ENCODE measurements at places on chromosomes 7 and 10. TPM values are rescaled to one million over a fixed set of nuclear protein-coding genes. Genes with fewer than 3 reads are reported as not detected.

DNA sequence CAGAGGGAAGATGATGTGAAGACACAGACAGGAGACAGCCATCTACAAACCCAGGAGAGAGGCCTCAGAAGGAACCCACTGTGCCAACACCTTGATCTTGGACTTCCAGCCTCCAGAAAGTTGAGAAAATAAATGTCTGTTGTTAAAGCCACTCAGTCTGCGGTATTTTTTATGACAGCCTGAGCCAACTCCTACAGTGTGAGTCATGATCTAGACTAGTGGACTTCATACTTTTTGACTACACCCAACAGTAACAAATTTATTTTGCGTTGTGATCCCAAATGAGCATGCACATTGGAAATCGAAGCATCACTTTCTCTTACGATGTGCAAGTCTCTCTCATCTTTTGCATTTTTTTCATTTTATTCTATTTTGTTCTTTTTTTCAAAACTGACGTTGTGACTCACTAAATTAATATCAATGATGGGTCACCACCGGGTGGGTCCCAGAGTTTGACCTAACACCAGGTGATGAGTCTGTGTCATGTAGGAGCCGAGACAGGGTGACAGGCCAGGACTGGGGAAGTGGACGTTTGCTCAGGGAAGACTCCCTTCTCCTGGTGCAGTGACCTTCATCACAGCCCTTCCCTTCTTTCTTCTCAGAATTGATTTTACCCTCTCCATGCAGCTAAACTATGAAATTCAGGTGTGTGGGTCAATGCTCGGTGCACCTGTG, 28.9 kb downstream of the PHYH start:
- no peak for DNase-seq

DNA sequence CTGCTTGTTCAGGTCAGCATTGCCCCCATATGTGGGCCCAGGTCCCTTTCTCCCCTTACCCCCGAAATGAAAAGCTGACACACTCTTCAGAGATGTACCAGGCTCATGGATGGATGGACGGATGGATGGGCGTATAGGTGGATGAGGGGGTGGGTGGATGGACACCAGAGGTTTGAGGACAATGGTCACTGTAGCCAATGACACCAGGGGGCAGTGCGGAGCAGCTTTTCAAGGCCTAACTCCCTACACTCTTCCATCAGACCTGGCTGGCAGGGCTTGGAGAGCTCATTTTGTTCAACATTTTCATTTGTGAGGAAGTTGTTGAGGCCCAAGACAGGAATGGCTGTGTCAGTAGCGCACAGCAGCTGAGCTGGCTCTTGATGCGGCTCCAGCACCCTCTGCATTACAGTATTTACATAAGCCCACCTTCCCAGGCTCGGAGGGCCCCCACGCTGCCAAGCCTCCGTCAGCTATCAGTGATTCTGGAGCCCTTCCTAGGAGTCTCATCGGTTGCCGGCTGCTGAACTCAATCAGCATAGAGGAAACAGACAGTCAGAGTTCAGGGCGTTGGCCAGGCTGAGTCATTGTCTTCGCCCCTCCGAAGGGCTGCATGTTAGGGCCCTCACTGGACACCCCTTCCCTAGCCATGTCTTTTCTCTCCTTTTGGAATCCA, 11.6 kb upstream of the FFAR4 start:
- peak; percentile 13 for DNase-seq

The OR13A1 gene
- total RNA-seq: not detected

- no peak for DNase-seq
These were observed 21.0 kb downstream of the AHR start for GRCh38 chr7:17319164-17320101.

DNA sequence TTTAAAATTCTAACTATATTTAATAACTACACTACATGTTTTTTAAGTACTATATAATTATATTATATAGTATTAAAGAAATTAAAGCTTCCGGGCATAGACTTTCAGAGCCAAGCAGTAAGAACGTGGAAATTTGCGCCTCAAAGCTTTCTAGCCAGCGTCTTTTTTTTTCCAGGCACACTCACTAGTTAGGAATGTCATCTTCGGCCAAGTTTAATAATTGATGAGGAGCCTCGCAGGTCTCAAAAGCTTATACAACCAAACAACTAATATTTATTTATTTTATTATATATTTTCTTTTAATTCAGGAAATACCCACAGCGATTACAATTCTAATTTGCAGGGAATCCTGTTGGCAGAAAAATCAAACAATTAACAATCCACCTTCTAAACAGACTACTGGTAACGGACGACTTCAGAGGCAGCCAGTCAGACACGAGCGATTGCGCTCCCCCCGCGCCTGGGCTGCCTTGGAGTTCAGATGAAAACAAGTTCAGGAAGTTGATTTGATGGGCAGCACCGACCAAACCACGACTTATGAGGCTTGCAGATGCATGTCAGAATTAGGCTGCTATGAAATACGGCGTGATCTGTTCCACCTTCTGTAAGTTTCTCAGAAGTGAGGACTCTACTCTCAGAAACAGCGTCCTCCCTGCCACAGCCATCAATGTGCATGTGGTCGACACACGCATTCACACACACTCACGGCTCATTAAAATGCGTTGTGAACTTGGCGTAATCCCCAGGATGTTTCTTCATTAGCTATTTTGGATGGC, 431.8 kb upstream of the MGMT start:
- DNase-seq: peak; percentile 82

- no peak for DNase-seq
These were observed 23.5 kb downstream of the CH25H start for GRCh38 chr10:89183571-89183970.

The ARMC3 gene
- not detected for total RNA-seq

DNA sequence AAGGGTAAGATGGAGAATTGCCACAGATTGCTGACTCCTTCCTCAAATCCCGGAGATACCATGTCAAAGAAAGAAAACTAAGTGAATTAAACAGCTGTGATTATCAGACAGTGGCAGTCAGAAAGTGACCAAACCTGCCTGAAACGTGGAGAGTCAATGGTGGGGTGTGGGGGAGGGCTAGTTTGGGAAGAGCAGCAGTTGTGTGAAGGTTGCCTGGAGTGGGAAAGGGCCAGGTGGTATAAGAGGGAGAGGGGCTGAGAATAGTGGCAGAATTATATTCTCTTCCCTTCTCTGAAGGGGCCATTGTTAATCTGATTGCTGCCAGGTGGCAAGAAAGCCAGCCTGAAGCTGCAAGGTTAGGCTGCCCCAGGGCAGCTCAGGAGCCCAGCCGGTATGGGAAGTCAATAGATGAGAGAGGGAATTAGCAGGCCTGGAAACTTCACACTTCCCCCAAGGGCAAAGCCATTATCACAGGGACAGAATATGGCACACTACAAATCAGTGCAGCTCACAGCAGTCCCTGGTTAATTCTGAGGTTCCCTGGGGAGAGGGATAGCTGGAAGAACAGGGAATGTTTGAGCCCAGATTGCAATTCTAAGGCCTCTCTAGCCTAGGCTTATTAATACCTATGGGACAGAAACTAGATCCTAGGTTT, 83.9 kb upstream of the ITGB1 start:
- no peak for DNase-seq

The ASZ1 gene
- total RNA-seq: not detected

GRCh38 chr7:151491859-151492258, 27.8 kb downstream of the RHEB start:
- DNase-seq: no peak

The SLC13A1 gene
- total RNA-seq: not detected

The HOXA5 gene
- total RNA-seq: 2.2 TPM

- DNase-seq: no peak
These were observed 192.8 kb upstream of the AHR start for GRCh38 chr7:17105701-17106100.

- no peak for DNase-seq
These were observed 37.9 kb downstream of the DDIT4 start for GRCh38 chr10:72311667-72312066.

The PLEKHS1 gene
- total RNA-seq: not detected

GRCh38 chr7:75866114-75866488, 12.7 kb upstream of the RHBDD2 start:
- DNase-seq: no peak

GRCh38 chr7:74584160-74584954, 73.2 kb upstream of the GTF2I start:
- no peak for DNase-seq

DNA sequence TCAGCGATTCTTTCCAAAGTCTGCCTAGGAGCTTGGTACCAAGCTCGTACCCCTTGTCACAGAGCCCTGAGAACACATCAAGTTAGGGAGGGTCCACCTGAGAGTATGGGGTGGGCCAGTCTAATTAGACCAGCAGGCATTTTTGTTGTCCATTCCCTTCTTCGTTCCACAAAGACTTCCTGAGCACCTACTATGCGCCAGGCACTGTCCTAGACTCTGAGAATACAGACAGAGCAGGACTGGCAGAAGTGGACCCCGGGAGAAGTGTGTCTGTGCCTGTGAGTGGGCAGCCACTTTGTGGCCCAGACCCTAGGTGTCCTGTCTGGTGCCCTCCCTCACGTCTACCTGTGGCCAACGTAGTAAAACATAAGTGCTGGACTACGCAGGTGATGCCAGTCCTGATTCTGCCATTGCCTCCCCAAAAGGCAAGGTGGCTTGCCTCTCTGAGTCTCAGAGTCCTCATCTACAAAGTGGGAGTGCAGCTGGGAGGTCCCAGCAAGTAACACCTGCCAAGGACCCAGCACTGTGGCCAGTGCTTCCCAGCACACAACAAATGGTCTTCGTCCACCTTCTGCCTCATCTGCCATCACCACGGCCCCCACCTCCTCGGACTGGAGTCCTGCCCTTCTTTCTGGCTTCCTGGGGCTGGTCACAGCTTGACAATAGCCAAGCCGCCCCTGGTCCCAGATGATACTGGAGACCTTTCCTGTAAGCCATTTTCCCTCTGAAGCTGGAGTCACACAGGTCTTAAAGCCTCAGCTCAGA, 54.3 kb upstream of the DUSP5 start:
- no peak for DNase-seq

The NDUFB2 gene
- 92.8 TPM for total RNA-seq

The TET1 gene
- total RNA-seq: 2.9 TPM

Measured in naive thymus-derived CD4-positive, alpha-beta T cell (primary cell).